Stimulated activated CD8-positive, alpha-beta memory T cell treated with anti-CD3 and anti-CD28 coated beads, Interleukin-7, amount 100 ng/mL, for 48 hours (primary cell): ENCODE measurements at places on chromosomes 11 and 22.

DNA sequence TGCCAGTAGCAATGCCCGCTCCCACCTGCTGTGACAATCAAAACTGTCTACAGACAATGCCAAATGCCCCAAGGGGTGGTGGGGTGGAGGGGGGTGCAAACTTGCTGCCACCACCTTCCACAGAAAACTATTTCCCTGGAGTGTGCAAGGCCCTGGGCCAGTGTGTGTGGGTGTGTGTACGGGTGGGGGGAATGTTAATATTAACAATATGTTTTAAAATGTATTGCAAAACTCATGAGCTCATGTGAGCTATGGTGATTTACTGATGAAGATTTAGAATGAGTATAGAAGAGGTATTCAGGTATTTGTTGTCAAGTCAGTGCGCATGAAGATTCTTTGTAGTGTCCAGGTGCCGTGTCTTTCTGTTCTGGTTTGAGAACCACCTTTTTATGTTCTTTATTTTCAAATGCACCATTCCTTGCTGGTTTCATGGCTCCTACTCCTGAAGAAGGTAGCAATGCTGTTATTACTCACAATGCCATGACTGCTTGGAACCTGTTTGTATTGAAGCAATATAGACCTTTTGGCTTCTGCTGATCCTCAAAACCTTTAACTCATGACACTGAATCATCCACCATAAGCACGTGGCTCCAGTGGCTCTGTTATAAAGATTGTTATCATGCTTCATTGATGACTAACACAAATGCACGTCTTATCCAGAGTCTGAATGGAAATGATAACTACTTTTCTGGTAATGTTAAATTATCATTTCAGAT, 29.9 kb upstream of the AQP11 start:
- no peak for DNase-seq

DNA sequence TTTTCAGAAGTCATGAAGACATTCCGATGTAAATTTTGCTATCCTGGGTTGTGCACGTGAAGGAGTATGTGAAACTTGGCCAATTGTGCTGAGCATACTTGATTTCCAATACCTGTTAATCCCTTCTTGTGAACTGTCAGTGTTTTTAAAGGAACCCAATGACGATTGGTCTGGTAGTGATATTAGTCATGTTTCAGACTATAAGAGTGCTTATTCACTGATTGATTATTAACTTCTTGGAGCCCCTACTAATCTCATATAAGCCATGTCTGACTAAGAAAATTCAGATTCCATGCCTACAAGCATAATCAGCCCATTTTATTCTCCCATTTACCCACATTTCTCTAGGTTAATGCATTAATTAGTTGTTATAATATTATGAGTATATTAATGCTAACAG, 330.8 kb upstream of the MTNR1B start:
- DNase-seq: no peak

- no peak for DNase-seq
These were observed 49.5 kb downstream of the PAX6 start for GRCh38 chr11:31761636-31762035.

GRCh38 chr11:8032576-8033304, 45.6 kb downstream of the EIF3F start:
- DNase-seq: no peak

- DNase-seq: no peak
These were observed 76.5 kb downstream of the RELT start for GRCh38 chr11:73452726-73453125.

DNA sequence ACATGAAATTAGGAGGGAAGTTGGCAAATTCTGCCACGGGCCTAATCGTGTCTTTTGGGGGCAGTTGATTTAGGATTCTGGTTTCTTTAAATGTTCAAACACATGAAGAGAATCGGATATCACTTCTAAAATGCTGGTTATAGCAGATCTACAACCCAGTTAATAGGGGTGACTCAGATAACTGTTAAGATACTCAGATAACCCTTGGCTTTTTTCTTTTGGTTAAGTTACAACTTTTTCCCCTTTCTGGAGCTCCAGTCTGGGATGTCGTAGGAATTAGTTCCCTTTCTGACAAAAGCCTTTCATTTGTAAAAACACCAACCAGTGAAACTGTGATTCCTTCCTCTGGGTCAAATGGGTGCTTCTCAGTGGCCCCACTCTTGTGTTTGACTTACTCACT, 976 bp downstream of the DEPDC7 start:
- DNase-seq: no peak

- DNase-seq: peak; percentile 58
These were observed 81.7 kb upstream of the PRR5 start for GRCh38 chr22:44620129-44620840.

DNA sequence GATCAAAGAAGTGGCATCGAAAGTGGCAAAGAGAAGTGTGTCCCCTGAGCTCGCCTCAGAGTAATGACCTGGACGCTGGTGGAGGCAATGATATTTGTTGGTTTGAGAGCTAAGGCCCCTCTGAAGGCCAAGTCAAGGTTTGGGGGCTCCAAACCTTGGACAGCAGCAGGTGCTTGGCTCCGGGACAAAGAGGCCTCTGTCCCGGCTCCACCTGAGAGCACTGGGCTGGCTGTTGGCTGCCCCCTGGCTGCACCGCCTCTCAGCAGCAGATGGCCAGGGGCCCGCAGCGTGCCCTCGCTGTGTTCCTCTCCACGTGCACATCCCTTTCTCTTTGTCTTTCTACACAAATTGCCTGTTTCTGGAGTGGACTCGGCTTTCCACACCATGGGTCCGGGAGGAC, 301.3 kb downstream of the NTM start:
- no peak for DNase-seq

GRCh38 chr11:117535201-117535849, 207.7 kb downstream of the CEP164 start:
- DNase-seq: no peak

- no peak for DNase-seq
These were observed 4.6 kb upstream of the ACRV1 start for GRCh38 chr11:125685228-125685627.

DNA sequence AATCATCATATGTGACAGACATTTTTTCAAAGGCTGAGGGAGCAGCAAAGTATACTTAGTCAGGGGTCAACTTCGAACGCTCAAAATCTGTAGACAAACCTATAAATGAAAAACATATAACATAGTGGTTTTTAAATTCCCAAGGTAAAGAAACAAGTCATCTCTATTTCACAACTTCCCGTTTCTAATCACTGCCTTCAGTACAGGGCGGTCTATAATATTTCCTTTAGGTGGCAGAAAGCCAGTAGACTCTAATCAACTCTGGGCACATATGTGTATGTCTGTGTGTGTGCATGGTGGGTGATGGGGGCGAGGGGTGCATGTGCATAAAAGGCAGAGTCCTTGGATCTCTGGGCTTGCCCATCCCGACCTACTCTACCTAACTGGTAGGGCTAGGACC, 55.0 kb upstream of the ARFGAP3 start:
- no peak for DNase-seq

GRCh38 chr11:76622493-76623094, 48.0 kb downstream of the LRRC32 start:
- DNase-seq: no peak

DNA sequence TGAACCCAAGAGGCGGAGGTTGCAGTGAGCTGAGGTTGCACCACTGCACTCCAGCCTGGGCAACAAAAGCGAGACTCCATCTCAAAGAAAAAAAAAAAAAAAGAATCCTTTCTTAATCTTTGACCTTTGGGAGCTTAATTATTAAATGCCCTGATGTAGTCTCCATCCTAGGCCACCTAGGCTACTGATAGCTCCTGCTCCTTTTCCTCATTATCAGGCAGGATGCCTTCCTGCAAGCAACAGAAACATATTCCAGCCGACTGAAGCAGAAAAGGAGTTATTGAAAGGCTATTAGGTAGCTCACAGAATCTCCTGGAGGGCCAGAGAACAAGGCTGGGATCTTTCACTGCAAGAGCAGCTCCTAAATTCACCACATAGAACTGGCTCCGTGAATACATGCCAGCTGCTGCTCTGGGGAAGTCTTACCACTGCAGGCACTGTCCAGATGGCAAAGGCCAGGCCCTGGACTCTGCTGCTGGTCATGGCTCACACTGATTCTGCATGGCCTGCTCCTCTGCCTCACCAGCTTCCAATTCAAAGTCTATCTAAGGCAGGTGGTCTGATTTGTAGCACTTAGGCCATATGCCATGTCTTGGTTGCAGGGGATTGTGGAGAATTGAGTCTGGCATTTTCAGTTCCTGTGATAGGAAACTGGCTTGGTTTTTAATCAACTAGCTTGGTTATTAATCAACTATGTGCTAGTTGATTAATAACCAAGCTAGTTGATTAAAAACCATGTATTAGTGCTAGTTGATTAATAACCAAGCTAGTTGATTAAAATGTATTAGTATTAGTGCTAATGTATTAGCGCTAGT, 26.0 kb upstream of the POLD3 start:
- no peak for DNase-seq

DNA sequence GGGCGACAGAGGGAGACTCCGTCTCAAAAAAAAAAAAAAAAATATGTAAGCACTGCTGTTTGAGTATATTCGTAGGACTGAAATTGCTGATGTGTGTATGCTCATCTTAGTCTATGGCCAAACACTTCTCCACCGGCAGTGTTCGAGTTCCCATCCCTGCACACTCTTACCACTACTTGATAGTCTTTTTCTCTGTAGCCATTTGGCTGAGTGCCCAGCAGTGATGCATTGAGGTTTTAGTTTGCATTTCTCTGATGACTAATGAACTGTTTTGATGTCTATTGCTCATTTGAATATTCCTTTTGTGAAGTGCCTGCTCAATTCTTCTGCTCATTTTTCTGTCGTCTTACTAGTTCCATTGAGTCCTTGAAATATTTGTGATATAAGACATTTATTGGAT, 1.9 kb downstream of the TIRAP start:
- peak; percentile 88 for DNase-seq

GRCh38 chr11:114282488-114282887, 13.7 kb upstream of the NNMT start:
- no peak for DNase-seq

- DNase-seq: no peak
These were observed 49.6 kb upstream of the ATXN10 start for GRCh38 chr22:45621836-45622600.

DNA sequence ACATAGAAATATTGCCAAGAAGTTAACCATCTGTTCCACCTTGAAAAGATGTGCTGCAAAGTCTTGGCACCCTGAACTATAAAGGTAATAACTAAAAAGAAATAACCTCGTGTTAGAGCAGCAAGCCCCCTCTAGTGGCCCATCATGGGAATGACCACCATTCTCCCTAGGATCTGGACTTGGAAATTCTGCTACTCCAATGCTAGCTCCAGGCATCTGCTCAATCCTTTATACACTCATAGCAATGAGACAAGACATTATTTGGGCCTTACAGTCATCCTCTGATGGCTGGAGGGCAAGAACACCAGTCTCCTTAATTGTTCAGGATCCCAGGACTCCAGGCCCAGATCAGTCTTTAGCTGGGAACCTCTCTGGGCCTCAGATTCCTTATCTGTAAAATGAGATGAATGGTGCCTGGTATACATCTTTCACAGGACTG, 76.0 kb downstream of the CWC15 start:
- no peak for DNase-seq

DNA sequence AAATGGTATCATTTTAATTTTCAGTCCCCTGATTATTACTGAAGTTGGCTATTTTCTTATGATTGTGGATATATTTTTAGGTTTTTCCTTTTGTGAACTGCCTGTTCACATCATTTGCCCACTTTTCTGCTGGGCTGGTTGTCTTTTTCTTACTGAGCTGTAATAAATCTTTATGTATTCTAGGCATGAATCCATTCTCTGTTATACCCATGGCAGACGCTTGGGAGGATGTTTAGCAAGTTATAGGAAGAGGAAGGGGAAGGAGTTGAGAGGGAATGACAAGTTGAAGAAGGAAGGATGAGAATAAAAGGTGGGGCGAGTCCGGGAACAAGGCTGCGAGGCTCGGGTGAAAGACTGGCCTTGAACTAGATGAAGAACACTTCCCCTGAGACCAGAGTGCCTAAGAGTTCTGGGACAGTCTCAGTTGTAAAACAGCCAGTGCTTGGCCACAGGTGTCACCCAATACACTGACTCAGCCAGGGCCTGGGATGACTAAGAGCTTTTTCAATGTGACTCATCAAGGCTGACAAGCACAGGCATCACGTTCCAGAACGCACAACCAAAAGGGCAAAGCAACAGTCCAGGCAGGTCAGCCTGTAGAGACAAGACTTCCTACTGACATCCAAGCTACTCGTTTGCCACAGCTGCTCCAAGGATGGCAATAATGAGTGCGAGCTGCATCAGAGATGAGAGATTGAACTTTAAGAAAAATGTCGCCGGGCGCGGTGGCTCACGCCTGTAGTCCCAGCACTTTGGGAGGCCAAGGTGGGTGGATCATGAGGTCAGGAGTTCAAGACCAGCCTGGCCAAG, 35.2 kb downstream of the LRFN4 start:
- DNase-seq: peak; percentile 24

- no peak for DNase-seq
These were observed 274.1 kb downstream of the MIAT start for GRCh38 chr22:26931471-26931870.

GRCh38 chr22:49422701-49423100, 405.0 kb downstream of the BRD1 start:
- DNase-seq: no peak

GRCh38 chr11:117946842-117947526, 17.8 kb upstream of the TMPRSS13 start:
- DNase-seq: peak; percentile 62
